ENCODE measurements at places on chromosomes 5 and 9.
A peak's percentile ranks its signal among the peaks of the same experiment; 100 is the strongest.

GRCh38 chr5:57503433-57503832, 20.8 kb upstream of the ACTBL2 start:
- DNase-seq = no peak

DNA sequence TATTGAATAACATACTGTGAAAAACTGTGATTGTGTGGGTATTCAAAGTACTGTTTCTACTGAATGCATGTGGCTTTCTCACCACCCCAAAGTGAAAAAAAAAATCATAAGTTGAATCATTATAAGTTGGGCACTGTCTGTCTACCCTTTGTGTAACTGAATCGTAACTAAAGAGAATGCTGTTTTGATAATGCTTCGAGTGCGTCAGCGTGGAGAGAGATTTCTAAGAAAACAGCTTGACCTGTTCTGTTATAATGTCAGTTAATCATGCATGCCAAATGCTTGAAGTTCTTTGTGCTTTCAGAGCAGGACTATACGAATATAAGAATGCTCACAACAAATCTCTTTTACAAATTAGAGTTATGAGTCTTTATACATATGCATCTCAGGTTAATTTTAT, 148.8 kb upstream of the SGCD start:
- no peak for DNase-seq

DNA sequence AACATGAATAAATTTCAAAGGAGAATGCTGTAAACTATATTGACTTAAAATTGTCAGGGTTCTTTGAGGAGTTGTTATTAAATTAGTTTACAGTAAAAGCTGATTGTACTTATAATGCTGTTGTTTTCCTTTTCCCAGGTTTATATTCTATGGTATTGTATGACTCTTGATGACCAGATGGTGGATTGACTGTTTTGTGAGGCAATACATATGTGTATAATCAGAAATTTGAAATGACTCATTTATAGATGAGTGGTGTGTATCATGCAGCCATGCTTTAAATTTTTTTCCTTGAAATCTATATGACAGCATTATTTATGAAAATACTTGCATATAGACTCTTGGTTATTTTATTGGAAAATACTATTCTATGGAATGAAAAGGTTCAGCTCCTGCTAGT, 195.3 kb downstream of the CNTLN start:
- DNase-seq = no peak

- DNase-seq = no peak
Observed at GRCh38 chr9:135348076-135348787, 131.3 kb upstream of the PPP1R26 start.

DNA sequence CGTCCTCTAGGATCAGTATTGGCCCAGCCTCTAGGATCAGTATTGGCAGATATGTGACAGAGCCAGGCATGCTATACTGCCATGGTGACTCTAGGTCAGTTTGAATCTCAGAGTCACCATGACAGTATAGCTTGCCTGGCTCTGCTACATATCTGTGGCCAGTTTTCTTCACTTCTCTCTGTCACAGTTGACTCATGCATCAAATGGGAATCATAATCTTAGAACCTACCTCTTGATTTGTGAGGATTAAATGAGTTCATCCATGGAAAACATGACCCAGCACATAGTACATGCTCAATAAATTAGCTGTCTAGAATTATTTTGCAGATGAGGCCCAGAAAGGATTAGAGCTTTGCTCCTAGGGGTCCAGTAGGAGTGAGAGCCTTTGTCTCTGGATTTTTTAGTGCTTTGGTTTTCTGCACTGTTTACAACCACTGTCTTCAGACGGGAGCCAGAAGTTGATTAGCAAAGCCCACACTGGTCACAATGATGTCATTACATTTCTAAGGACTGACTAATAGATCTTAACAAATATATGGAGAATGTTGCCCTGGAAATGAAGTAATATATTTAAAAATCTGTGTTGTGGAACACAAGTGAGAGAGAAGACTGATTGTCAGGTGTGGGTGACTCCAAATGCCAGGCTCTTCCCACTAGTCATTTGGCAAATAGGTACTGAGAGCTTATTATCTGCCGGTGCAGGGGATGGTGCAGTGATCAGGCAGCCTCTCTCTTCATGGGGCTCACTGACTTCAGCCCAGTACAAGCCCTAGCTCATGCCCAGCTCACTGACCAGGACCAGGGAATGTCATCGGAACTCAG, 76.0 kb downstream of the COL15A1 start:
- DNase-seq = no peak

DNA sequence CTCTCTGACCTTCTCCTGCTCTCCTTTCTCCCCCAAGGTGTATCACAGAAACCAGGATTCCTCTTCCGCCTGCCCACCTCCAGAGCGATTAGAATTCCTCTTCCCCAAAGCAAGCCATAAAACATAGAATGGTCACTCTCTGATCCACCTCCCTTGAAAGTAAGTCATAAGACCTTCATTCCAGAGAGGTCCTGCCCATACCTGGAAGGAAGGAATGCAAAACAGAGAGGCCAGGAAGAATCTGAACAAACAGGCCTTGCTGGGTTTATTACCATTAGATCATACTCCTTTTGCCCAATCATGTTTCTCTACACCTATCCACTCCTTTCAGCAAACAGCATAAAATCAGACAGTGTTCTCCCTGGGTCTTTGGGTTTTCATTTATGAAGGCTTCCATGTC, 21.0 kb downstream of the CDKL3 start:
- no peak for DNase-seq

DNA sequence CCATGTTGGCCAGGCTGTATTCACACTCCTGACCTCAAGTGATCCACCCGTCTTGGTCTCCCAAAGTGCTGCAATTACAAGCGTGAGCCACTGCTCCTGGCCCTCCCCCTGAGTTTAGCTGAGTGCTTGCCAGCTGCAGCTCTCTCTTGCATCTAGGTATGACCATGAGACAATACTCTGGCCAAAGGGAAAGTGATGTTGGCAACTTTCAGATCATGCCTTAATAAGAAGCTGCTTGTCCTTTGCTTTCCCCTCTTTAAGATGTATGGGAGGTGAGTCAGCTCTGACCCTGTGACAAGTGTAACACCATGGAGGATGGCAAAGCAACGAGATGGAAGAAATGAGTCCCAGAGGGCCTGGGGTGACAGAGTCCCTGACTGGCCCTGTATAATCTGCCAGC, 18.7 kb upstream of the DCAF12 start:
- no peak for DNase-seq

DNA sequence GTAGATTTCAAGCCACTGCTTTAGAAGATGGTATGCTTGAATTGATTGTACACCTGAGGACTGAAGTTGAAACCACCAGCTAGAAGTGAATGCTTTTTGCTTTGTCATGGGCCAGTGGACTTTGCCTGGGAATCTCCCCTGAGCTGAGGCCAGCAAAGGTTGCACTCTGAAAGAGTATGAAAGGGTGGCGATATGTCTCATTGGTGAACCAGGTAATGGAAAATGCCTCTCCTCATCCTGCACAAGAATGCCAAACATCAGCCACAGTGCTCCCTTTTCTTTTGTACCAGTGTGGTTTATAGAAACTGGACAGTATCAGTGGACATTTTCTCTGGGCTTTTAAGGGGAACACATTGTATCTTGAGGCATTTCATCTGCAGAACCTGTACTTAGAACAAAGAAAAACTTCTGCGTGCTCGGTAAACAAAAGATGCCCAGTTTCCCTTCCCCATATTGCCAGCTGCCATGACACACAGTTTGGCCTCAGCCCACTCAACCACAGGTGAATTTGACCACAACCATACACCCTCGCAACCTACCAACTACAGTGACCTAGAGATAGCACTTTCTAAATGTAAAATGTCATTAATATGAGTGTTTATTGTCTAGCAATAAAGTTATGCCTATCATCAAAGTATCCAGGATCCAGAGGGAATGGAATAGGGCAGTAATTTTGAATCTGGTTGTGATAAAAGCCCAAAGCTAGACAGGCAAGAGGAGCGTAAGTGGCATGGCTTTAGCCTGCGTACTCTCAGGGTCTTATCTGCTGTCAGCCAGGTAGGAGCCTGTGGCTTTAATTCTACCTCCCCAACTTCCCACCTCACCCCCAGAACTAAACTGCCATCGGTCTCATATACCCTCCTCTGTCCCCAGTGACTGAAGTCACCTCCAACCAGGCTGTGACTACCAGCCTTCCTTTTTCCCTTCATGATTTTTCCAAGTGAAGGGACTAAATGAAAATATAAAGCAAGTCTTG, 79.5 kb upstream of the LHFPL2 start:
- no peak for DNase-seq

GRCh38 chr9:19174127-19174912, 47.0 kb upstream of the PLIN2 start:
- peak; percentile 71 for DNase-seq

- DNase-seq = no peak
Observed at GRCh38 chr5:113330533-113331208, 104.1 kb downstream of the TSSK1B start.

Measured in GF-D8 (cell line).